ENCODE measurements at places on chromosomes 6 and 20.

- no peak for DNase-seq
Measured at GRCh38 chr20:56843817-56844216, 214.7 kb downstream of the TFAP2C start.

DNA sequence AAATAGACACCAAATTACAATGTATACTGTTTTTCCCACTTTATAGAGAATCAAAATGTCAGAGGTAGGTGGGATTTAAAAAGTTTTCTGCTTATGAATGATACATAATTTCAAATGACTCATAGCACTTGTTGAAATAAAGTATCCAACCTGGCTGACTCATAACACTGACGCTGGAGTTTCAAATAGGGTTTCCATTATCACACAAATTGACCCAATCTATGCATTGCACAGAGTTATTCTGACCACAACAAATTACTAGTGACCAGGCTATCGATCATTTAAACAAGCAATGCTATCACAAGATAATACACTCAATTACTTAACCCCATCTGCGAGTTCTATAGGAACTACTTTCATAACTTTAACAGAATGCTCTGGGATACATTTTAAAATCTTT lies 31.9 kb upstream of the PRELID3B start:
- DNase-seq, result no peak

DNA sequence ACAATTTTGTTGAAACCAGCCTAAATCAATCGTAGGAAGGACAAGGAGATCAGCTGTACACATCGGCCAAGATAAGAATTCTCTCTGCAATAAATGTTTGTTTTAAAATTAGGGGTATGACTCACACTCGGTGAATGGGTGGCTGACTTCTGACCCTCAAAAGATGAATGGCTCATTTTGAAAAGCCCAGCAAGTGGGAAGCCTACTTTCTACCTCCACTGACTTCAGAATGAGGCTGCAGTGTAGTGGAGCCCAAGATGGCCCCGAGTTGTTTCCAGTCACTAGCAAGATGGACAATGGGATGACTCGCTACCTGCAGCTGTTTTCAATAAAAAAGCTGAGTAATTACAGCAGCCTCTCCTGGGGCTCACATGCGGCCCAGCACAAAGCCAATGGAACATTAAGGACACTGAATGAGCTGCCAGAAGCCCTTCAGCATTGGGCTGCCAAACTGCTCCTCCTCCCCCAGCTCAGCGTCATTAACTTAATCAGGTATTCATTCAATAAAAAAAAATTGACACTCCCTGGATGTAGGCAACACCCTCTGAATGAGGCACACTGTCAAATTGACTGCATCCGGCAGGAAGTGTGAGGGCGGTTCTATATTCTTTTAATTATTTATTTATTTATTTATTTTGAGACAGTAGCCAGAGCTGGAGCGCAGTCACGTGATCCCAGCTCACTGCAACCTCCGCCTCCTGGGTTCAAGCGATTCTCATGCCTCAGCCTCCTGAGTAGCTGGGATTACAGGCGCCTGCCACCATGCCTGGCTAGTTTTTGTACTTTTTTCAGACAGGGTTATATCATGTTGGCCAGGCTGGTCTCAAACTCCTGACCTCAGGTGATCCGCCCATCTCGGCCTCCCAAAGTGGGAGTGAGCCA lies 107.3 kb downstream of the GMPR start:
- no peak for DNase-seq

DNA sequence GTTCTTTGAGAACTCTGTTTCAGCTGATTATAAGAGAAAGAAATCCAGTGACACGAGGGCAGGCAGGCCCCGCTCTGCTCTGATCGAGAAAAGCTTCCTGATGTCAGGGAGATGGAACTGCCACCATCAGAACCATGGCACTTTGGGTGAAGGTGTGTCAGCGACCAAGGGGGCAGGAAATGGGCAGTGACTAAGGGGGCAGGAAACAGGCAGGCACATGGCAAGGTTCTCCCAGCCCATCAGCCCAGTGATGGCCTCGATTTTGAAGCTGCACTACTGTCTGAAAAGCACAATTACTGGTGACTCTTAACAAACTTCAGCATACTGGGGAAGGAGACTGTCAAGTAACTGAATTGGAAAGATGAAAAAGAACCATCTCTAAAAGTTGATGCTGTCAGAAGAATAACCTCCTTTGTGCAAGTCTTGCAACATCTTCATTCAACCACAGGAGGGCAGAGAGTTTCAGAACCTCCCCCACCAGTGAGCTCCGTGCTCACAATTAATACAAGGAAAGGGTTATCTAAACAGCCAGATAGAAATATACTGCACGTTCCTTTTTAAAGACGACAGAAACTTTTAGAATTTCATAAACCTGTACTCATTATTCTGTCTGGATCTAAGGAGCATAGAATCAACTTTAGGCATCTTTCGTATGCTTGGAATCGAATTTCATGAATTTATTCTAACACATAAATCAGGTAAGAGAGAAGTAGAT lies 39.1 kb downstream of the TMX4 start:
- DNase-seq, result peak; percentile 2

All from anterior cingulate cortex (tissue), 58 donors.